ENCODE measurements at places on chromosomes 4 and X.
A peak's percentile ranks its signal among the peaks of the same experiment; 100 is the strongest.

DNA sequence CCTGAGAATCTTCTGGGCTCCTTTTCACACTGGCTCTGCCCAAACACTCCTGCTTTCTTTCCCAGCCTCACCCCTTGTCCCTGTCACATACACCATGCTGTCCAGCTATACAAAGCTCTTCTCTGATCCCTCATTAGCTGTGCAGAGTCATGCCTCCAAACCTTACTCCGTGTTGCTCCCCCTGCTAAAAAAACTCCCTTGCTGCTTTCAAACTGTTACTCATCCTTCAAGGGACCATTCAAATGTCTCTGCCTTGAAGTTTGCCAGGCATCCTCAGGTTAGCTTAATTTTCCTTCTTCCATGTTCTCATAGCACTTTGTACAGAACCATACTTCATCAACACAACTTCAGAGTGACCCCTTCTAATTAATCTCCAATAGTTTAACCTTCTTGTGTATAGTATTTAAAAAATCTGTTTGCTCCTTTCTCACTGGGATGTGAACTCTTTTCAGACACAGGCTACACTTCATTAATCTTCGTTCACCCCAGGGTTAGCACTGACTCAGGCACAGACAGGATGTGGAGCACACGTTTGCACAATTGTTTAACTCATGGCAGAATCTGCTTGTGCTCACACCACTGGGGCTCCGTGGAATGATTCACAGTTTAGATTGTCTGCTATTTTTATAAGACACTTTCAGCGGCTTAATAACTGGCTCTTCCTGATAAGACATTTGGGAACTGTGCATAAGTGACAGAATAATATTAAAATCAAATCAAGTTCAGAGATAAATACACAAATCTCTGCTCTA is 21.4 kb upstream of the SEL1L3 start:
- no peak for DNase-seq

DNA sequence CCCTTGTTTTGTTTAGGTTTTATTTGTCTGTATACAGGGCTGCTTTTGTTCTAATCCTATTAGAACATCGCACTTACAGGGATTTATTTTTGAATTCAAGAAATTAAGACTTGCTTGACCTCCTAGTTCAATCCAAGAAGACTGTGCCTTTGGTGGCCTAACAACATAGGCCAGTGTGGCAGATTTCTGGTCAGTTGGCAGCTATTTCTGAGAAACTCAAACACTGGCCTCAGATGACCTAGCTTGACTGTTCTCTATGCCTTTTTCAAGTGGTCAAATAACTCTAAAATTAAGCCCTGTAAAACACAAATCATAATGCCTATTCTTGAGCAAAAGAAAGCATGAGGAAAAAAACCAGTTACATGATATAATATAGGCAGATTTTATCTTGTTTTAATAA is 89.3 kb upstream of the GPR34 start:
- no peak for DNase-seq

DNA sequence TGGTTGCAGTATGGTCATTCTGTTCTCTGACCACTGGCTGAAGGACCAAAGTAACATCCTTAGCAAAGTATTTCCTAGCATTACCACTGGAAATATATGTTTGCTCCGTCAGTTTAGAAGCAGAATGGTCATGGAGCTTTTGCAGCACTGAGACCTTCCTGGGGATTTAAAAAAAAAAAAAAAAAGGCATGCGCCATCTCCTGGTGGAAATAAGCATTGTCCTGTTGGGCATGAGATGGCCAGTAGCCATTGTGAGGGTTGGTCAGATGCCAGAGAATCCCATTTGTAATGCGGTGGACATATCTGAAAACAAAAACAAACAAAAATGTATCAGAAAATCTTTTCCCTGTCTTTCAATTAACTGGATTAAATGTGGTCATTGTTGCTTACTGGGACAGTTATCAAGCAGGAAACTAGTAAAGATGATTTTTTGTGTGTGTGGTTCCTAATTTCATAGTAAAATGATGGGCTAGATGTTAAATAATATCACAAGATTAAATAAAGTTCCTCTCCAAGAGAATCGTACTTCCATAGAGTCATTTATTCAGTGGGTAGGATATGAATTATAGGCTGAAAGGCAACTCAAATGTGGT is 139.6 kb downstream of the SOWAHB start:
- DNase-seq = peak; percentile 61

DNA sequence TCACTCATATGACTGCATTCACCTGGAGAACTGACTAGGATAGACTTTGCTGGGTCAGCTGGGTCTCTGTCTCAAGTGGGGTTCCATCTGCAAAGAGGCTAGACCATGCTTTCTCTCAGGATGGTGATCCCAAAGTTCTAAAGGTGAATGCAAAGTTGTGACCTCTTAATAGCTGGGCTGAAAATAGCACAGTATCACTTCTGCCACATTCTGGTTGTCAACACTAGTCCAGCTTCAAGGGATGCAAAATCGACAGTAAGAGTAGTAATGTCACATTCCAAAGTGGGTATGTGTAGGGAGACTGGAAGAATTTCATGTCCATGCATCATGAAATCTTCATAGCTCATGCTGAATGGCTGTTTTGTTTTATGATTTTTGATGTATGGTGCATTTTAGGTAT is 414.6 kb downstream of the PCDH7 start:
- DNase-seq = no peak
